Right kidney (tissue), 9 donors: ENCODE measurements at places on chromosomes 5 and 9.

- DNase-seq, result no peak
These were observed 26.7 kb upstream of the TNC start for GRCh38 chr9:115144706-115145105.

DNA sequence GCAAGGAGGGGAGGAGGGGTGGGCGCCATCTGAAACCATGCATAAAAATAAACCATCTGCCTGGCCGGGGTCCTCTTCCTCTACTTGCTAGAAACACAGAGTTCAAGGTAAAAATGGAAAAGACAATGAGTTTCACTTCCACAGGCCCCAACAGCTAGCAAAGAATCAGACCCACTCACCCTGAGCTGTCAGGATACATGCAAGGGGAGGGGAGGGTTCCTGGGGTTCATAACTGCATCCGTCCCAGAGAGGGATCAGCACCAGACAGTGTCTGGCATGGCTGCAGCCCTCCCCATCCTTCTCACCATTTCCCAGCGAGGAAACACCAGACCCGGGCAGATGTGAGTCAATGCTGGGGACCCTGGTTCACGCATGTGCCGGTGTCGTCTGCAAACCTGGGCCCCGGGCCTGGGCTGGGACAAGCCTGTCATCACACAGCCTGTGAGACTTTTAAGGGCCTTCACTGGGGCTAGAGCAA lies 55.4 kb downstream of the SEMA4D start:
- DNase-seq, result no peak

DNA sequence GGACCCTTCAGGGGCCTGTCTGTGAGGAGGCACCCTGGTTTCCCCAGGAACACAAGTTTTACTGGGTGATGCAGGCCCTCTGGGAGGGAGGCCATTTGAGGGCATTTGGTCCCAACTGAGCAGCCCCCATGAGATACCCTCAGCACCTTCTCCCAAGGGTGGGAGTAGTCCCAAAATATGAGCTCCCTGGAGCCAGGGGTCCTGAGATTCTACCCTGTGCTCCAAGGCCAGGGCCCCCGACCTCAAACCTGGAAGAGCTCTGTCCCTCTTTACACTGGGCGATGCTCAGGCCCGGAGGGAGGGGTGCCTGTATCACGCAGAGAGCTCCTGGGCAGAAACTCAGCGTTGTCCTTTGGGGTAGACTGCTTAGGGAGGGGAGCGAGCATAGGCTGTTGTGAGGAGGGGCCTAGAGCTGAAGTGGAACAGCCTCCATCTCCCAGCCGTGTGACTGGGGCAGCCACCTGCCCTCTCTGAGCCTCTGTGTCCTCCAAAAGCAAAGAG lies 64.0 kb upstream of the SYNPO start:
- no peak for DNase-seq

DNA sequence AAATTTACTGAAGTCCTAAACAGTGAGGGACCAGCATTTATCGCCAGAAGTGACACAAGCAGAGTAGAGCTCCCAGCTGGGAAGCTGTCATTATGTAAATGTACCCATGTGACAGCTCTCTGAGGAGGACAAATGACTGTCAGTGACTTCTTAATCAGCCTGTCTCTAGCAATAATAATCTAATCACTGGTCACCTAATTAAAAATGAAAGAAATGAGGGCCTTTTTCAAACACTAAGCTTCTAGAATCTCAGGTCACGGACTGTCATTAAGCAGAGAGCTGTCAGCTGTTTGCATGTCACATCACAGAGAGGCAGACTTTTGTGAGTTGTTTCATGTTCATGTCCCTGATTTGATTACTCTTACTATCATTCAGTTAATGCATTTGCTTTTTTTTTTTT lies 77.9 kb upstream of the FBXL17 start:
- DNase-seq, result peak; percentile 5

DNA sequence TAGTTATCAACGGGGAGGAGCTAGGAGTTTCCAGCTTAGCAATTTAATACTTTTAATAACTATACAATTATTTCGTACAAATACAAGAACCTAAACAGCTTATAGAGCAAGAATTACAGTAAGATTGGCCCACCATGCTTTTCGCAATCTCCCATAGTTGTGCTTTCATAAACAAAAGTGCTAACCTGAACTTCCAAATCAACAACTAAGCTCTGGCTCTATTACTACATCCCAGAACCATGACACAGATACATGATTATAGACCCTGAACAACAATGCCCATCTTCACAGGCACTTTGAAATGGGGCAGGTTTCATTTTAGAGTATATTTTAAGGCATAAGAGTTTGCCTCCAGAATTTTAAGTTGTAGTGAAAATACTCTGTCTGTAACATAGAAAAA lies 203.5 kb downstream of the DMRTA1 start:
- DNase-seq, result no peak
